ENCODE measurements at places on chromosomes 7 and 10.

GRCh38 chr10:61410353-61411070 lies 42.7 kb downstream of the TMEM26 start:
- no peak for DNase-seq

- no peak for DNase-seq
Observed at GRCh38 chr10:49350846-49351532, 44.9 kb downstream of the DRGX start.

GRCh38 chr10:24722676-24723385 lies 856 bp downstream of the ARHGAP21 start:
- DNase-seq: no peak

DNA sequence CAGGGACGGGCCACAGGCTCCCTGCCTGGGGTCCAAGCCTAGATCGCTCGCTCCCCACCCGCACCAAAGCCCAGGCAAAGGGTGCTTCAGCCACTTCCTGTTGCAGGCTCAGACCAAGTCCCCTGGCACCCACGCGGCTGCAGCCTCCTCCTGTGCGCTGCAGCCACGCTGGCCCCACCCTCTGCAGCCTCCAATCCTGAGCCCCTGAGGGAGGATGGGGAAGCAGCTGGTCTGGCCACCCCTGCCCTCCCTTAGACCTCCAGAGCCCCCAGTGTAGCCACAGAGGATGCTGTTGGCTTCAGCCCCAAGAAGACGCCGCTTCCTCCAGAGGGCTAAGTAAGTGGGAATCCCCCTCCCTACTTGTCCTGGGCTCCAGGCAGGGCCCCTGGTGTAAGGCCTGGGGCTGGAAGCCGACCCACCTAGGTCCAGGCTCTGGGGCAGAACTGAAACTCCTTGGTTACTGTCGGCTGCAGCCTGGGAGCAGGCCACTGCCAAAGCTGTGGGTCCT lies 9.4 kb downstream of the LIMK1 start:
- DNase-seq: no peak

- no peak for DNase-seq
Observed at GRCh38 chr10:116278846-116279245, 5.8 kb upstream of the GFRA1 start.

DNA sequence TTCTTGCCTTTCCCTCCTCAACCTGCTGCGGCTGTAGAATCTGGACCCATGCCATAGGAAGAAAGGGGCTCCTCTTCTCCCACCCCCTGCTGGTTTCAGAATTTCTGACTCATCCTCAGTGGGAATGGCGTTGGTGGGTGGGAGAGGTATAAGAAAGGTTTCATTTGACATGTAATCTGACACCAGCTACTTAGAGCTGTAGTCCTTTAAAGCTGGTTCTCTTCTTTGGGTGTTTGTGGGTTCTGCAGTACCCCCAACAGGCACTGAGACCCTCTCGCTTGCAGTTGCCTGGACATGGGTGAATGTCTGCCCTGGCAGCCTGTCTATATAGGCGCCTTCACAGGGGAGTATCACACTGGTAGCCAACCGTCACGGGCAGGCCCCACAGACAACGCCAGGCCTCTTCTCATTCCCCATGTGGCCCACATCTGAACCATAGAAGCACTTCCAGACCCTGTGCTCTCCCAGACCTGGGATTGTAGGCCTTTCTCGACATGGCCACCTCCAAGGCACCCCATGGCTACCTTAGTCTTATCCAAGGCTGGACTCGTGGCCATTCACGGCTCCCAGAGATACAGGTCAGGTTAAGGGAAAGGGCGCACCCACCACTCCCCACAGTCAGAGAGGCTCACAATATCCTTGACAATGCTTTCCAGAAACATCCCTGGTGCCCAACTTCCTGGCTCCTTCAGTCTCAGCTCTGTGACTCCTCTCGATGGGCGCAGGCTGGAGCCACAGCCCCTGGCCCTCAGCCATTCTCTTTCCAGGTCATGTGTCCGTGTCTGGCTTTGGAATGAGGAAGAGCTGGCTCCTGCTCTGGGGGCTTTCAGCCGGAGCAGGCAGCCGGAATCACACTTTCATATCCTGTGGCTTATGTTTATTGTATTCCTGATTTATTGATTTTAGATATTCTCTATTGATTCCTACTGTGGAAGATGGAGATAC lies 17.5 kb downstream of the ZNF862 start:
- no peak for DNase-seq

DNA sequence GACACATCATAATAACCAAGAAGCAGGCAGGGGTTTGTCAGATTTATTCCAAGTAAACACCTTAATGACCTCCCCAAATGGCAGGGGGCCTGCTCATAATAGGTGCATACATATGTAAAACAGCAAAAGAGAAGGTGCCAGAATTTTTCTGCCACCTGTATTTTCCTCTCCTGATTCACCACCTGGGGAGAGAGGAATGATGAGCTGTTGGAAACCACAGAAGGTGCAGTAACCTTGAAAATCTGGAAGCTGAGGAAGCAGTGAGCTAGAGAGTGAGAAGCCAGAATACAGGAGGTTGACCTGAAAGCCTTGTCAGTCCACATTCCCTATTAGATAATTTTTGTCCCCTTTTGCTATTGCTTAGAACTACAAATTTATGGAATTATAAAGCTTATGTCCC lies 46.2 kb upstream of the PDE1C start:
- DNase-seq: no peak

DNA sequence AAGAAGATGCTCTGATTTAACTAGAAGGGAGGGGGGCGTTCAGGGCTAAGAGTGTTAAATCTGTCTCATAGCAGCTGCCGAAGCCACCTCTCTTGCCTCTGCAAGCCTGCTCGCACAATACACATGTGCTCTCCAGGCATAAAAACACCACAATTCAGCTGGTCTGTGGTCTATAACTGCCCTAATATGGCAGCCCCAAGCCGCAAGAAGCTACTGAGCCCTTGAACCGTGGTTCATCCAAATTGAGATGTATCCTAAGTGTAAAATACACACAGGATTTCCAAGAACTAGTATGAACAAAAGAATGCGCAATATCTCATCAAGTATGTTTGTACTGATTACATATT lies 70.8 kb upstream of the FGFR2 start:
- DNase-seq: no peak

DNA sequence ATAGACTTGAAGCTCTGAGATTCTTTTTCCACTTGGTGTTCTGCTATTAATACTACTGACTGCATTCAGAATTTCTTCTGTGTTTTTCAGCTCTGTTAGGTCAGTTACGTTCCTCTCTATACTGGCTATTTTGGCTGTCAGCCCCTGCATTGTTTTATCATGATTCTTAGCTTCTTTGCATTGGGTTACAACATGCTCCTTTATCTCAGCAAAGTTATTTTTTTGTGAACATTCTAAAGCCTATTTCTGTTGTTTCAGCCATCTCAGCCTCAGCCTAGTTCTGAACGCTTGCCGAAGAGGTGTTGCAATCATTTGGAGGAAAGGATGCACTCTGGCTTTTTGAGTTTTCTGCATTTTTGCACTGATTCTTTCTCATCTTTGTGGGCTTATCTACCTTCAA lies 201.5 kb upstream of the GNAI1 start:
- DNase-seq: peak; percentile 62

DNA sequence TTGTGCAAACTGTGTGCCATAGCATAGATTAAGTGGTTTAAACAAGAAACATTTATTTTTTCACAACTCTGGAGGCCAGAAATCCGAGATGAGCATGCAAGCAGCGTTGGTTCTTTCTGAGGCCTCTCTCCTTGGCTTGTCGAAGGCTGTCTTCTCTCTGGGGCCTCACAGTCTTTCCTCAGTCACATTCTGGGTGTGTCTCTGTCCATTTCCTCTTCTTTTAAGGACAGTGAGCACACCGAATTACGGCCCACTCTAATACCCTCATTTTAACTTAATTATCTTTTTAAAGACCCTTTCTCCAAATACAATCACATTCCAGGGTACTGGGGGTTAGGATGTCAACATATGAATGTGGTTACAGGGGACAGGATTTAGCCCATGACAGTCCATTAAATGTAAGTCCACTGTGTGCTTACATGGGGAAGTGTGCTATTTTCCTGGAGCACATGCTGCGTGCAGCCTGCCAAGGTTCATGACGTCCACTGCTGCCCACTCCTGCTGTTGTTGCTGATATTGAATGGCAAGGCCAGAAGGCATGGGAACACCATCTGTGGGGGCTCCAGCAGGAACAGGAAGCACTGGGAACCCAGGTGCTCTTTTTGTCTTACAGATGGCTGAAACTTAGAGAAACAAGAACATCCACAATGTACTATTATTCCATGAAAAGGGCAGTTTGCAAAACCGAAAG lies 365.5 kb downstream of the GALNT17 start:
- no peak for DNase-seq

DNA sequence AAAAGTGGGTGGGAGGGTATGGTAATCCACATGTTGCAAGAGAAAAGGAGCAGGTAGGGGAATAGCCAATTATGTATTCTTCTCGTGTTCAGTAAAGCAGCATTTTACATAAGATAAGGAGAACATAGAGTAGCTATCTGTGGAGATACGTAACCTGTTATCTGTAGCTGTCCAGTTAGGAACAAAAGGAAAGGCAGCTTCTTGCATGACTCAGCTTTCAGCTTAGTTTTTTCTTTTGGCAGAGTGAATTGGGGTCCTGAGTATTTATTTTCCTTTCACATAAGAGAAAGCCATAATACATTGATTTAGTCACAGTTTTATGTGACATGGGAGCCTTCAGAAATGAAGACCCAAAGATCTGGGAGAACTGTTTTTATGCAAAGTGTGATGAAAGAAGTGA lies 116.7 kb upstream of the IMMP2L start:
- DNase-seq: no peak

GRCh38 chr10:72094574-72094973 lies 6.2 kb upstream of the SPOCK2 start:
- DNase-seq: no peak

DNA sequence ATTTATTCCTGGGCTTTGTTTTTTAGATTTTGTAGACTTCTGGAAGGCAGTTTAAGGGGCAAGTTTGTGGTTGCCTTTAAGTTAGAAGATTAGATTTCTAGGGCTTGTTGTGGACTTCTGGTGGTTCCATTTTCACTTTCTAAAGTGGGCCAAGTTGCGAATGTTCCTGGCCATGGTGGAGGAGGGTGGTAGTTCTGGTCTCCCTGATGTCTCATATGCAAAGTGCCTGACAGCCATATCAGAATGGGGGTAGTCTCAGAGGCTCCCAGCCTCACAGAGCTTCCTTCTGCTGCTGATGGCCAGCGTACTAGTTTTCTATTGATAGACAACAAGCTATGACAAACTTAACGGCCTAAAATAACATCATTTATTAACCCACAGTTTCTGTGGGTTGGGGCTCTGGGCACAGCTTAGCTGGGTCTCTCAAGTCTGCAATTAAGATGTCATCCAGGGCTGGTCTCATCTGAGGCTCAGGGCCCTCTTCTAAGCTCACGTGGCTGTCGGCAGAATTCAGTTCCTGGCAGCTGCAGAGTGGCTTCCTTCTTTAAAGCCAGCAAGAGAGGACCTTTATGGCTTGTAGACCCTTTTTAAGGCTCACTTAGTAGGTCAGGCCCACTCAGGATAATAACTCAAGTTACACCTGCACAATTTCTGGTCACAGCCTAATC lies 44.8 kb downstream of the BMPER start:
- no peak for DNase-seq

DNA sequence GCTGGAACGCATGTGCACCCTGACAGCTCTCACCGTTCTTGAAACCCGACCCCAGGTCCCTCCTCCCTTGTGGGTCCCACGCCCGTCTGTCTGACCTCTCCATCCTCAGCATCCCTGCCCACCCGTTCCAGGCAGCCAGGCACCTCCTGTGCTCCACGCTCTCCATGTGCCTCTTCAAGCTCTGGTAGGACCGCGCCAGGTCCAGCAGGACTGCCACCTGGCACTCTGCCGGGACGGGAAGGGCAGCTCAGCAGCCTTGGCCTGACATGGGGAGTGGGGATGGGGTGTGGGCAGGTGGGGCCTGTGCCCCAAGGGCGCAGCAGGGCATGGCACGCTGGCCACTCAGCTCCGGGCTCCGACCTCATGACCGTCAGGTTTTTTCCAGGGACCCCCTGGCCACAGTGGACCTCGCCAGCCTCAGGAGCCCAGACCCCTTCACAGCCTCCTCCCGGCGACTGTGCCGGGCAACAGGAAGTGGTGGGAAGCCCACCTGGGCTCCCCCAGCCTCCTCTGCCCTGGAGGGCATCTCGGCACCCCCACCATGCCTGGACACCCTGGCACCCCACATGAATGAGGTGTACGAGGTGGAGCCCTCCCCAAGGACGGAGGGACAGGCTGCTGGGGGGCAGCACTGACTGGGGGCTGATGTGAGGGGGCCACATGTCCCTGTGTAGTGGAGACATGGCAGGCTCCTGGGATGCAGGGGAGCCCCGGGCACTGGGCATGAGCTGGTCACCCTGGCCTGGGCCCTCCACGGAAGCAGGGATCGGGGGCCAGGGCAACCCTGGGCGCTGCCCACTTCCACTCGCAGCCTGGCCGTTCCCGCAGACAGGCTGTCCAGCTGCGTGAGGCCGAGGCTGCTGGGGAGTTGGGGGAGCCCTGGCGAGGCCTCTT lies 25.1 kb upstream of the NKX6-2 start:
- DNase-seq: no peak

- DNase-seq: no peak
Observed at GRCh38 chr10:29372920-29373319, 84.0 kb downstream of the LYZL1 start.

- no peak for DNase-seq
Observed at GRCh38 chr7:17370901-17371585, 72.6 kb downstream of the AHR start.

DNA sequence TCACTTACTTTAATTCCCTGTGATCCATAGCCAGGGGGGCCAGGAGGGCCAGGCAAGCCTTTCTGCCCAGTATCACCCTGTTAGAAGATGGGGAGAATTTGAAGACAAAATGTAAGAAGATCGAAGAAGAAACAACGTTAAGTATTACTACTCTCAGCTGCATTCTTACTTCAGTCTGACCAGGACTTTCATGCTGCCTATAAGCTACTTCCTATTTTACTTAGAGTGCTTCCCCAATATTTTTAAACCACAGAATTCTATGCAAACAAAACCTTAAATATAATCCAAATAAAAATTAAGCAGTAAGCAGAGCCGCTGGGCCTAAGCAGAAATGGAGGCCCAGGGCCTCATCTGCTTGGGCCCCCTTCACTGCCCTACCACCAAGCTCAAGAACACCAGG lies 117.8 kb downstream of the COL28A1 start:
- no peak for DNase-seq

DNA sequence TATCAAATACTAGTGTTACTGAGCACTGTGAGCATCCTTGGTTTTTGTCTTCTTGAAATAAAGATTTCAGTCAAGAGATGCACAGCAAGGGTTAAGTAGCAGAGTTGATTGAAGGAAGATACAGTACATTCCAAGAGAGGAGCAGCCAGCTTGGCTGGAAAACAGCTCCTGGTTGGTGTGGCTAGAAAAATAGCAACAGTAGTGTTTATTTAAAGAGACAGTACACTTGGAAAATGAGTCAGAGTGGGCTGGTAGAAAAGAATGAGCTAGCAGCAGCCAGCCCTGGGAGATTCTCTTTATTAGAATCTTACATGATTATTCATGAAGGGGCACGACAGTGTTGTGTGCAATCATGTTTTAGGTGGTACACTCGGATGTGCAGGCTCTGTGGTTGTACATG lies 1016.4 kb upstream of the SORCS1 start:
- DNase-seq: no peak

DNA sequence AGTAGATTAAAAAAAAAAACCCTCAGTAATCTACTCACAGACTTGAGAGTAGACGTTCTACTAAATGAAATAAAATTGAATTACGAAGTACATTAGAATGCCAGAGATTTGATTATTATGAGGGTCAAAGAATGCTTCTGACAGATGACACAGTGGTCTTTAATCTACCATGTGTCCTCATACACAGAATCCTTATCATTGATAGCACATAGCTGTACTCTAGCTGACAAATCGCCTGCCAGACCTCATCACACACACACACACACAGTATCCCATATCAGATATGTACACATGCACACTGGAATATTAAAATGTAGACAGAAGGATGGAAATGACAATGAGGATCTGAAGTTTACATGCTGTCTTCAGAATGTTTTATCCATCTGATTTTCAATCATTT lies 104.6 kb downstream of the SORCS1 start:
- DNase-seq: no peak
